ENCODE measurements at places on chromosomes 1 and 21. TPM values are rescaled to one million over a fixed set of nuclear protein-coding genes. Genes with fewer than 3 reads are reported as not detected.

The PROK1 gene
- 0.12 TPM for total RNA-seq

The CRP gene
- not detected for total RNA-seq

The IGFN1 gene
- total RNA-seq, result 0.15 TPM

The MX2 gene
- 3.3 TPM for total RNA-seq

The NT5C1A gene
- not detected for total RNA-seq

The CRNN gene
- not detected for total RNA-seq

The MYBPH gene
- not detected for total RNA-seq

The HTR6 gene
- total RNA-seq, result not detected

The DIRAS3 gene
- total RNA-seq, result 1.3 TPM

The ZC3H11A gene
- 142 TPM for total RNA-seq

The EPHA8 gene
- 0.46 TPM for total RNA-seq

The AK5 gene
- total RNA-seq, result 1.5 TPM

The PLA2G5 gene
- not detected for total RNA-seq

The NVL gene
- 101 TPM for total RNA-seq

The PTGER3 gene
- total RNA-seq, result under 0.01 TPM

The MPZ gene
- 2.0 TPM for total RNA-seq

The COL24A1 gene
- not detected for total RNA-seq

The LAMB3 gene
- 0.19 TPM for total RNA-seq

The CFAP298 gene
- total RNA-seq, result 52.0 TPM

The TEDDM1 gene
- not detected for total RNA-seq

The MTARC2 gene
- total RNA-seq, result not detected

The CA14 gene
- 56.4 TPM for total RNA-seq

The TINAGL1 gene
- not detected for total RNA-seq

The KCNE2 gene
- not detected for total RNA-seq

All from neural progenitor cell (in vitro differentiated cells).